ENCODE measurements at places on chromosomes 2 and 18. TPM values are rescaled to one million over a fixed set of nuclear protein-coding genes. Genes with fewer than 3 reads are reported as not detected.
A peak's percentile ranks its signal among the peaks of the same experiment; 100 is the strongest.

The NEU2 gene
- not detected for total RNA-seq

The NOP58 gene
- 73.2 TPM for total RNA-seq

The TTN gene
- total RNA-seq: 36.8 TPM

The LPIN1 gene
- total RNA-seq: 18.2 TPM

The ING5 gene
- total RNA-seq: 65.6 TPM

The NT5DC4 gene
- total RNA-seq: 0.23 TPM

DNA sequence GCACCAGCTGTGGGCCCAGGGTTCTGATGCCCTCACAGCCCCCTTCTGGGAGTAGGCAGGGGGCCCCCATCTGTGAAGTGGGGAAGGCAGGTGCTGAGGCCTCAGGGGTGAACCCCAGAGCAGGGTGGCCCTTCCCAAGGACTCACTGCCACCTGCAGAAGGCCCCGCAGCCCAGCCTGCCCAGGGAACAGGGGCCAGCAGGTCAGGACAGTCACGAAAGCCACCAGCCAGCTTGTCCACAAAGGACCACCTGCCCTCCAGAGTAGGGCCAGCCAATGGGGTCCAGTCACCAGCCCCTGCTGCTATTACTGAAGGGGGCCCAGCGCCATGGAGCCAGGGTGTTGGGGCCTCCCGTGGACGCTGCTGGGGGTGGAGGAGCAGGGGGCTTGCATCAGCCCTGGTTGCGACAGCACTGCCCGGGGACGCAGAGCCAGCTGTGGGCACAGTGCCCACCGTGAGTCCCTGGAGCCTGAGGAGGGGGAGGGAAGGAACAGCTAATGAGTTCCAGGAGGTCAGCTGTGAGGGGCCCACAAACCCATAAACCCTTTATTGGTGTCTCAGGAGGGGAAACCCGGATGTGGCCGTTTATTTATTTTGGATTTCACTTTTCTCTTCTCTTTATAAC, 11.5 kb upstream of the SNED1 start:
- peak; percentile 67 for DNase-seq

- no peak for DNase-seq
Measured at GRCh38 chr2:42438685-42439084, 55.1 kb downstream of the KCNG3 start.

DNA sequence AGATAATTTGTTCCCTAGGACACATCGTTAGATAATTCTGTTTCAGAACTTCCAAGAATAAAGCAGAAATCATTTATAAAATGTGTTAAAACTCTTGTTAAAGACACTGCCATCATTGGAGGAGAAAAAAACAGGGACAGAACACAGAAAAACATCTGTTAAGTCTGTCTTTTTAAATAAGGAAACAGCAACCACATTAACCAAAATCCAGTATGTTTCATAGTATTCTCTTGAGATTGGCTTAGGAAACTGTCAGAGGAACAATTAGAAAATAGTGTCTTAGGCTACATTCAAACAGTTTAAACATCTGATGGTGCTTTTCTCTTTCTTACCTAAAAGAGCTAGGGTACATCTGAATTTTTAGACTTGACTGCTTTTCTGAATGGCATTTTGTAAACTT, 81.6 kb downstream of the PMS1 start:
- no peak for DNase-seq

GRCh38 chr18:3453540-3454364, 3.8 kb downstream of the TGIF1 start:
- DNase-seq: peak; percentile 76

DNA sequence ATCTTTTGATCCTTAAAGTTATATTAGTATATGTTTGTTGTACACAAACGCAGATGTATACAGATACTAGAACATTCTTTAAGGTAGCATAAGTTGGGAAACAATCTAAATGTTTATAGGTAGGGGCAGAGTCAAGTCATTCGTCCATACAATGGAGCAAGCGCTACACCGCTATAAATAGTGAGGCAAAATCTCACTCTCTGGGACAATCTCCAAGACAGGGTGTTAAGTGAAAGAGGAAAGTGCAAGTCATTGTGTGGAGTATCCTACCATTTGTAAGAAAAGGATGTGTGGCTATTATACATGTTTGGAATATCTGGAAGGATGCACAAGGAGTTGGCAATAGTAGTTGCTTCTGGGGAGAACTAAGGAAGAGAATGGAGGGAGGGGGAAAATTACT, 16.2 kb upstream of the FHL2 start:
- no peak for DNase-seq

DNA sequence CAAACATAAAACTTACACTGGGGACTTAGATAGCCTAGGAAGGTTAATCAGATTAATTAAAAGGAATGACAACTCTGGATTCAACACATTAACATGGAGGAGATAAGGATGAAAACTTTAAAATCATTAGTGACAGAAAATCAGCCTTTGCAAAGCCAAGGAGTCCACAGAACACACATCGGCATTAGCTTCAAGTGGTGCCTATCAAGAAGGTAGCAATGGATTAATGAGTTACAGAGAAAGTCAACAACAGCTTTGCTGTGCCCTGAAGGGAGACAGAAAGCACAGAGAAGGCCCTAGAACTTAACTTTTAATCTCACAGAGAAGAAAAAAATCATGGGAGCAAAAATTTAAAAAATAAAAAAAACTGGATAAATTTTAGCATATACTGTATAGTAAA, 88.6 kb downstream of the KCNH7 start:
- no peak for DNase-seq

DNA sequence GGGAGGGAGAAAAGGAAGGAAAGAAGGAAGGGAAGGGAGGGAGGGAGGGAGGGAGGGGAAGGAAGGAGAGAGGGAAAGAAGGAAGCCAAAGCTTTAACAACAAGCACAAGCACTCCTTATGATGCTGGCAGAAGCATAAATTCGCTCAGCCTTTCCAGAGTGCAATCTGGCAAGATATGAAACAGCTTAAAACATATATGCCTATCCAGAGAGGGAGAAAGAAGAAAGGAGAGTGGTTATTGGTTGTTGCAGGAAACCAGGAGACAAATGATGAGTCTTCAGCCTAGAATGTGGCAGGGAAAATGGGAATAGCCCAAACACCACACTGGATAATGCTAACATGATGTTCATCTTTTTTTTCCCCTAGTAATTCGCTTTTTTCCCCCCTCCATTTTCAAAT, 64.0 kb downstream of the STPG4 start:
- no peak for DNase-seq

GRCh38 chr2:101511381-101511780, 36.5 kb upstream of the RFX8 start:
- DNase-seq: no peak

GRCh38 chr2:159179696-159180095, 106.8 kb downstream of the WDSUB1 start:
- no peak for DNase-seq

- DNase-seq: no peak
Measured at GRCh38 chr2:211845338-211846035, 693.1 kb downstream of the ERBB4 start.

GRCh38 chr2:219636941-219637841, 9.8 kb downstream of the SLC4A3 start:
- DNase-seq: no peak

All from prostate gland (tissue), 2 donors.